Effector memory CD4-positive, alpha-beta T cell (primary cell): ENCODE measurements at places on chromosomes 6 and 20.

DNA sequence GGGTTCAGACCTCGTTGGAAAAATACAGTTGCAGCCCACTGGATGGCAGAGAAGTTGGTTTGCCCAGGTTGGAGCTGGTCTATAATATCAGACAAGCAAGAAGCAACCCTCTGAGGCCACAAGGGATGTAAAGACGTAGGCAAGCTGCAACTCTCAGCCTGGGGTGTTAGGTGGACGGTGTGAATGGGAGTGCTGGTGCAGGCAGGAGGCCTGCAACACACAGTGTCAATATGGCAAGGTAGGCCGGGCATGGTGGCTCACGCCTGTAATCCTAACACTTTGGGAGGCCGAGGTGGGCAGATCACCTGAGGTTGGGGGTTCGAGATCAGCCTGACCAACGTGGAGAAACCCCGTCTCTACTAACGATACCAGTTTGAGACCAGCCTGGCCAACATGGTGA, 10.5 kb downstream of the VPS16 start:
- peaks cover 8% of the 10 kb centered on the region for H3K36me3 ChIP-seq
- no peak overlapping the region for H3K4me3 ChIP-seq
- no peak for DNase-seq
- no peak overlapping the region for H3K27ac ChIP-seq
- H3K27me3 ChIP-seq = no peaks in the 10 kb centered on the region
- H3K4me1 ChIP-seq = peaks cover 5% of the 10 kb centered on the region

GRCh38 chr20:44206132-44206531, 4.4 kb downstream of the OSER1 start:
- H3K4me3 ChIP-seq = no peak overlapping the region
- no peak for DNase-seq
- H3K27ac ChIP-seq = no peak overlapping the region

GRCh38 chr6:155181498-155181897, 82.3 kb upstream of the CLDN20 start:
- H3K36me3 ChIP-seq = no peaks in the 10 kb centered on the region
- H3K4me3 ChIP-seq = no peak overlapping the region
- H3K27ac ChIP-seq = no peak overlapping the region
- H3K27me3 ChIP-seq = no peaks in the 10 kb centered on the region

DNA sequence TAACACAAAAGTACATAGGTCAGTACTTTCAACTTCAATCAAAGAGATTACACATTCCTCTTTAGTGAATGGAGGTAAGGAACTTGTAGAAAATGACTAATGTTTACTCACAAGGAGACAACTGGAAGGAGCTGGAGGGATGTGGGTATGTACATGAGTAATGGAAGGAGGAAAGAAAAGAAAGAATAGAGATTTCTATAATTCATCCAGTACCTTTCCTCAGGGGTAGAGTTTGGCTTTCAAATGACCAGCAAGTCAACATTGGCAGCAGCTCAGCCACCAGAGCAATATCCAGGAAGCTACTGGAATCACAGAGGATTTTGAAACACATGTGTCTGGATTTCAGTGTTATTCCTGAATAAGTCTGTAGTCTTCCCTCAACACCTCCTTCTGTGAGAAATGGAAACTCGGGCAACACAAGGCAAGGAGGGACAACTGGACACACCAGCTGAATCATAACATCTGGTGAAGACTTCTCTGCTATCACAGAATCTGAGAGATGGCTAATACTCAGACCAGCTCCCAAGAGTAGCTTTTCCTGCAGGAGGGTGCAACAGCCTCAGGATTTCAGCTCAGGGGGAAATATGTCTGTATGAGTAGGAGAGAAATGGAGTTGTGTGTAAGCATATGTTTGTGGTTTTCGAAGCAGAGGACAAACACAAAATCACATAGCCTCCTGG, 98.8 kb downstream of the HAO1 start:
- H3K27me3 ChIP-seq = no peaks in the 10 kb centered on the region
- no peak for DNase-seq
- H3K4me1 ChIP-seq = no peaks in the 10 kb centered on the region

GRCh38 chr6:163260111-163260895, 154.2 kb upstream of the QKI start:
- peaks cover 2% of the 10 kb centered on the region for H3K27me3 ChIP-seq
- no peaks in the 10 kb centered on the region for H3K4me1 ChIP-seq
- no peak overlapping the region for H3K27ac ChIP-seq
- no peak overlapping the region for H3K4me3 ChIP-seq
- no peak for DNase-seq
- no peaks in the 10 kb centered on the region for H3K36me3 ChIP-seq

GRCh38 chr6:132713352-132714134, at the start of gene VNN1:
VNN1 (minus strand) TSS chr6:132714055; CDS start chr6:132714035, 20 bp downstream.
- no peaks in the 10 kb centered on the region for H3K27me3 ChIP-seq
- no peaks in the 10 kb centered on the region for H3K4me1 ChIP-seq
- H3K36me3 ChIP-seq = no peaks in the 10 kb centered on the region
- H3K27ac ChIP-seq = no peak within 1 kb of the TSS
- DNase-seq = no peak
- no peak within 1 kb of the TSS for H3K4me3 ChIP-seq

DNA sequence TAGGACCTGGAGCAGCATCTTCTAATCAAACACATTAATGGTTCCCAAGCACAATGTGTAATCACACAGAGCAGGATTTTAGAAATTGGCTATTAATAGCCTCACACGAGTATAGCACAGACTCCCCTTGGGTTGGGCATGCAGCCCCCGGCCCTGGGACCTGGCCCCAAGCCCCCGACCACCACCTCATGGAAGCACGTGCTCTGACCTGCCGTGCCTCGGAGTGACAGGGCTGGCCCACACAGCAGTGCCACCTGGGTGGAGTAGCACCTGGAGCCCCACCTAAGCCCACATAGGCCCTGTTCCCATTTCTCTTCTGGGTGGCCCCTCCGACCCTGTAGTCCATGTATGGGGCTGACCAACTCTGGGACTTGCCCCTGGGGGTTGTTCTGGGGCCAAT, 171.8 kb downstream of the TTLL2 start:
- H3K4me1 ChIP-seq = no peaks in the 10 kb centered on the region
- no peak overlapping the region for H3K4me3 ChIP-seq
- DNase-seq = no peak

DNA sequence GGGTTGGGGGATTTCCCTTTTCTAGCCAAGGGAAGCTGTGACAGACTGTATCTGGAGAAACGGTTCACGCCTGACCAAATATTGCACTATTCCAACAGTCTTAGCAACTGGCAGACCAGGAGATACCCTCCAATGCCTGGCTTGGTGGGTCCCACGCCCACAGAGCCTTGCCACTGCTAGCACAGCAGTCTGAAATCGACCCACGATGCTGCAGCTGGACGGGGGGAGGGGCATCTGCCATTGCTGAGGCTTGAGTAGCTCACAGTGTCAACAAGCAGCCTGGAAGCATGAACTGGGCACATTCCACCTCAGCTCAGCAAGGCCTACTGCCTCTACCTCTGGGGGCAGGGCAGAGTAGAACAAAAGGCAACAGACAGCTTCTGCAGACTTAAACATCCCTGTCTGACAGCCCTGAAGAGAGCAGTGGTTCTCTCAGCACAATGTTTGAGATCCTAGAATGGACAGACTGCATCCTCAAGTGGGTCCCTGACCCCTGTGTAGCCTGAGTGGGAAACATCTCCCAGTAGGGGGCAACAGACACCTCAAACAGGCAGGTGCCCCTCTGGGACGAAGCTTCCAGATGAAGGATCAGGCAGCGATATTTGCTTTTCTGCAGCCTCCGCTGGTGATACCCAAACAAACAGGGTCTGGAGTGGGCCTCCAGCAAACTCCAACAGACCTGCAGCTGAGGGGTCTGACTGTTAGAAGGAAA, 89.9 kb upstream of the ECI2 start:
- no peaks in the 10 kb centered on the region for H3K27me3 ChIP-seq
- no peak overlapping the region for H3K27ac ChIP-seq
- no peak for DNase-seq
- H3K4me1 ChIP-seq = no peaks in the 10 kb centered on the region
- H3K36me3 ChIP-seq = no peaks in the 10 kb centered on the region

DNA sequence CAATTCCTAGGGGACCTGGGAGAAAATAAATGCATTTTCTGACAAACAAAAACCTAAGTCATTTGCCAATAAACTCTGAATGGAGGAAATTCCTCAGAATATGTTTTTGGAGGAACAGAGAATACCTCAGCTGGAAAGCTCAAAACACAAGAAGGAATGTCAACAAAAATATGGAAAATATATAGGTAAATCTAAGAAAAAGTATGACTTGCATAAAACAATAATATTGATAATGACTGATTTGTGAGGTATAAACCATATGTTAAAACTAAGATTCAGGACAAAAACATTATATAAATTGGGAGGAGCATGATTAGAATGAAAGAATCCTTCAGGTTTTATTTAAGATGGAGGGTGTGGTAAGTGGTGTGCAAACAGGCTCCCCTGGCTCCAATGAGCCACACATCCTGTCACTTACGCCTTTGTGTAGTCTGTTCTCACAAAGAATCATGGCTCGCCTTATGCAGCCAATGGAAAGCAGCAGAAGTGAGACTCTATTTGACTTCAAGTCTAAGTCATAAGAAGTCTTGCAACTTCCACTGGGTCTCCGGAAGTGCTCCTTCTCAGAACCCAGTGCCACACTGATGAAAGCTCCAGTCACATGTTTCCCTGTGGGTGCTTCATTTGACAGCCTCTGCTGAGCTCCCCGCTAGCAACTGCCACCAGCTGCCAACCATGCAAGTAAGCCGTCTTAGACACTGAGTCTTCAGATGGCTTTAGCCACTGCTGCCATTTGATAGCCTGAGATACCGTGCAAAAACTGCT, 8.1 kb downstream of the CFAP61 start:
- H3K27ac ChIP-seq = no peak overlapping the region
- H3K4me1 ChIP-seq = no peaks in the 10 kb centered on the region
- H3K36me3 ChIP-seq = no peaks in the 10 kb centered on the region
- no peak overlapping the region for H3K4me3 ChIP-seq
- DNase-seq = no peak

- no peaks in the 10 kb centered on the region for H3K36me3 ChIP-seq
- no peaks in the 10 kb centered on the region for H3K27me3 ChIP-seq
- DNase-seq = no peak
These were observed 111.8 kb upstream of the FRMD1 start for GRCh38 chr6:168190646-168191443.

DNA sequence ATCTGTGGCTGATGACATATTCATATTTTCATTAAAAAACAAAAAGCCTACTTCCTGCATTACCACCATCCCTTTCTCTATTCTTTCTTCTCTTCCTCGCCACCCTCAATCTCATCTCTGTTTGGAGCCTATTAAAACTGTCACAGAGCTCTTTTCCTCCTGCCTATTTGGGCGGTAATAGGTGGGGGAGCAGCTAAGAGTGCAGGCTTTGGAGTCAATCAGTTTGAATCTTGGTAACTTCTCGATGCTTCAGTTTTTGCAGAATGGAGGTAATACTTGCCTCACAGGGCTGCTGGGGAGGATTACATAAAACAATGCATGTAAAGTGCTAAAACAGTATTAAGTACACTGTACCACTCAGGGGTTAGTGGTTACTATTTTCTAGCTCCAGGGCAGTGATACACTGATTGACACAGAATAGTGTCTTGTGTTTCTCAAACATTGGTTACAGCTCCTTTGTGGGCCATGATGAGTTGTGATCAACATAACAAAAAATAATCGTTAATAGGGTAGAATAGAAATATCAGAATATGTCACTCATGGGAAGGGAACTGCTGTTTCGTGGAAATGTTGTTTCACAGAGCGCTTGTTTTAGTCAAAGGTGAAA, 14.0 kb downstream of the GCLC start:
- H3K36me3 ChIP-seq = no peaks in the 10 kb centered on the region
- H3K4me3 ChIP-seq = no peak overlapping the region
- DNase-seq = no peak
- no peaks in the 10 kb centered on the region for H3K4me1 ChIP-seq
- H3K27me3 ChIP-seq = no peaks in the 10 kb centered on the region
- no peak overlapping the region for H3K27ac ChIP-seq

GRCh38 chr6:121338956-121339355, 4.7 kb upstream of the TBC1D32 start:
- DNase-seq = no peak
- no peak overlapping the region for H3K27ac ChIP-seq
- no peaks in the 10 kb centered on the region for H3K27me3 ChIP-seq
- H3K4me3 ChIP-seq = no peak overlapping the region
- H3K4me1 ChIP-seq = peaks cover under 1% of the 10 kb centered on the region

DNA sequence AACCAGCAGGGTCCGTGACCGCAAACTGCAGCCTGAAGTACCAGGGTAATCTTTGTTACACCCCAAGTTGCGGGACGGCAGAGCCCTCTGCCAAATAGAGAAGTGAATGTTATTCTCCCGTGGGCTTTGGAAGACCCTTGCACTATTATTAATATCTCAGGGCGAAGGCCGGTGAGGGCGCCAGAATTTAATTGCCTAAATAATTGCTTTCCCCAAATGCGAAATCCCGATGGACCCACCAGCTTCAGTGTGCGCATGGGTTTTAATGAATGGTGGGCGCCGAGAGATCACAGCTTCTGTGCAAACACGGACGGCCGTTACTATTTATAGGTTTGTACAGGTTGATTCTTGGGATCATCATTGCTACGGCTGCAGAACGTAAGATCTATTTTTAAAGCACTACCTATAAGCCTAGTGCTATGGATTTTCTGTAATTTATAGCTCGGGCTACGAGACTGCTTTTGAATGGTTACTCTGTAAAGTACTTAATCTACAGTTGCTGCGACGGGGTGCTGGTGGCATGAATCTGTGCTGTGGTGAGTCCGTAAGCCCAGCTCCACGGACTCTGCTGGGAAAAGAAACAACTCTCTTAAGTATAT, 15.2 kb upstream of the PHACTR3 start:
- DNase-seq = no peak
- no peaks in the 10 kb centered on the region for H3K4me1 ChIP-seq
- H3K27ac ChIP-seq = no peak overlapping the region
- no peaks in the 10 kb centered on the region for H3K27me3 ChIP-seq
- H3K36me3 ChIP-seq = no peaks in the 10 kb centered on the region
- H3K4me3 ChIP-seq = no peak overlapping the region

- no peaks in the 10 kb centered on the region for H3K4me1 ChIP-seq
- DNase-seq = no peak
- H3K4me3 ChIP-seq = no peak overlapping the region
- H3K36me3 ChIP-seq = no peaks in the 10 kb centered on the region
These were observed 31.8 kb downstream of the PLCB4 start for GRCh38 chr20:9100691-9101090.

DNA sequence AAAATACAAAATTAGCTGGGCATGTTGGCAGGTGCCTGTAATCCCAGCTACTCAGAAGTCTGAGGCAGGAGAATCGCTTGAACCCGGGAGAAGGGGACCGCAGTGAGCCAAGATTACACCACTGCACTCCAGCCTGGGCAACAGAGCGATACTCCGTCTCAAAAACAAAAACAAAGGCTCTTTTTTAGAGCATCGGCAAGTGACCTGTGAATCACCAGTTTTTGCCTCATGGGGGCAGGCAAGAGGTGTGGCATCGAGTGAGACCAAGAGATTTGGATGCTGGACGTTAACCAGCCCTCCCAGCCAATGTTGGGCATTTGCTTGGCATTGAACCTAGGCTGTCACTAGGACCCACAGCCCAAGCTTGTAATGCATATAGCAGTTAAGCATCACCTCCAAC, 14.6 kb upstream of the CDK5RAP1 start:
- no peak overlapping the region for H3K4me3 ChIP-seq
- H3K27ac ChIP-seq = no peak overlapping the region
- DNase-seq = no peak

GRCh38 chr20:58086763-58087561, 141.5 kb downstream of the ANKRD60 start:
- no peaks in the 10 kb centered on the region for H3K36me3 ChIP-seq
- DNase-seq = no peak
- H3K27ac ChIP-seq = no peak overlapping the region
- H3K27me3 ChIP-seq = no peaks in the 10 kb centered on the region
- H3K4me1 ChIP-seq = no peaks in the 10 kb centered on the region
